Vagina (tissue), 2 donors: ENCODE measurements at places on chromosomes 1 and 21.

DNA sequence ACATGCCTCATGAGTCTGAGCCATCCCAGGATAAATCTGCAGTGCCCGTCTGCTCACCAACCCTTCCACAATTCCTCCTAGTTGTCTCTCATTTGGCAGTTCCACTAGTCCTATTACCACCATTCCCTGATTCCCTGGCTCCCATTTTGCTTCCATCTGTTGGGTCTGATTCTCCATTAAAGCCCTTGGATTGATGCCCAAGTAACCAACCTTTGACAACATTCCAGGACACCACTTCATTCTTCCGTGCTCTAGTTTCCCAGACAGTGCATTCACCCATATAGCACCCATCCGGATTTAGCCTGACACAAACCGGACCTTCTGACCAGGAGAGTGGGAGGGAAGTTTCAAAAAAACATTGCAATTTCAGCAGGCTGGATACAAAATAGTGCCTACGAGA is 189.4 kb upstream of the PALMD start:
- no peak for DNase-seq

- no peak for DNase-seq
Measured at GRCh38 chr1:107479865-107480350, 339.1 kb downstream of the NTNG1 start.

DNA sequence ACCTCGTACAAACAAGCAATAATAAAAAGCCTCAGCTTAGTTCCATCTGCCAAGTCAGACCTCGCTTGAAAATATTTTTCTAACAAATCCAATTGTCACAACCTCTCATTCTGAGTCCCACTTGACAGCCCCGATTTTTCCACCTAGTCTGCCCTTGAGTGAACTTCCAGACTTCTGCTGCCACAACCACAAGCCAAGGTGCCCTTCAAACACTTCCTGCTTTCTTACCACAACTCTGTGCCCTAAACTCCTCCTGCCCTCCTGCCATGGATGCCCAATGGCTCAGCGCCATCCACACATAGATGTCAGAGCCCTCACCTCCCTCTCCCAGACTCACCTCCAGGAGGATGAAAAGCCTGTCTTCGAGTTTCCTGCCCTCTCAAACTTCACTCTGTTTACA is 3.9 kb downstream of the TMPRSS2 start:
- DNase-seq: no peak

DNA sequence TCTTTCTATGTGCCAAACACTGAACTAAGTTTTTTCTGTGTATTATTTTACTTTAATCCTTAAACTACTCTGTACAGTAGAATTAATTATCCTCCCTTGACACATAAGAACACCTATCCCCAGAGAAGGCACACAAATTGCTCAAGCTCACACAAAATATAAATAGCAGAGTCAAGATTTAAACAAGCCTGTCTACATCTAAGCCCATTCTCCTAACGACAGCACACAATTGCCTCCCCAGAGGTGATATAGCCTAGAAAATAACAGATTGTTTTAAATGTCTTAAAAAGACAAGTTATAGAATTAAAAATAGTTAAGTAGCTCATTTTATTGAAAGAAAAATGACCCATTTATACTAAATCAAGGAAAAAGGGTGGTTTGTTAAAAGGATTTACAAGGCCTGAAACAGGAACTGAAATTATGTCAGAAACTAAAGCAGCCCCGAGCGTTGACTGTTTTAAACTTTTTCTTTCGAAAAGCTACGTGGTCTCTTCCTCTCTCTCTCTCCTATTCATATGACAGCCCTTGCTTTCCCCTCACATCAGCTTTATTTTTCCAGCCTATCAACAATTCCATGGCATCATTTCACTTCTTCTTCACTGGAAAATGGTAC is 30.5 kb downstream of the TNFSF18 start:
- DNase-seq: no peak

- DNase-seq: no peak
Measured at GRCh38 chr21:36765229-36765628, 66.3 kb downstream of the SIM2 start.

DNA sequence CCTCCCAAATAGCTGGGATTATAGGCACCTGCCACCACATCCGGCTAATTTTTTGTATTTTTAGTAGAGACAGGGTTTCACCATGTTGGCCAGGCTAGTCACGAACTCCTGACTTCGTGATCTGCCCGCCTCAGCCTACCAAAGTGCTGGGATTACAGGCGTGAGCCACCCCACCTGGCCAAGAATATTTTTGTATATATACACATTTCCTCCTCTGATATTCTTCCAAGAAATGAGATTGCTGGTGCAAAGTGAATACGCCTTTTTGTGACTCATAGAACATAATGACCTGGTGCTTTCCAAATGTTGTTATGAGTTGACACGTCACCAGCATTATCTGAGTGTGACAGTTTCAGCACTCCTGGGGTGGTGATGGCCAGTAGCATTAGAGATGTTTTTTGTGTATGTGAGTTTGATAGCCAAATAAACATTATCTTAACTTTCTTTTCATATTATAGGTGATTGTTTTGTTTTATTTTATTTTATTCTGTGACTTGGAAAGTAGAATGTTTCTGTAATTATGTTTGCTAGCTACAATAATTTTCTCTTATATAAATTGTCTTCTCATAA is 54.9 kb downstream of the KCNK1 start:
- no peak for DNase-seq

GRCh38 chr1:29820401-29820800 is 584.1 kb downstream of the PTPRU start:
- peak; percentile 10 for DNase-seq

DNA sequence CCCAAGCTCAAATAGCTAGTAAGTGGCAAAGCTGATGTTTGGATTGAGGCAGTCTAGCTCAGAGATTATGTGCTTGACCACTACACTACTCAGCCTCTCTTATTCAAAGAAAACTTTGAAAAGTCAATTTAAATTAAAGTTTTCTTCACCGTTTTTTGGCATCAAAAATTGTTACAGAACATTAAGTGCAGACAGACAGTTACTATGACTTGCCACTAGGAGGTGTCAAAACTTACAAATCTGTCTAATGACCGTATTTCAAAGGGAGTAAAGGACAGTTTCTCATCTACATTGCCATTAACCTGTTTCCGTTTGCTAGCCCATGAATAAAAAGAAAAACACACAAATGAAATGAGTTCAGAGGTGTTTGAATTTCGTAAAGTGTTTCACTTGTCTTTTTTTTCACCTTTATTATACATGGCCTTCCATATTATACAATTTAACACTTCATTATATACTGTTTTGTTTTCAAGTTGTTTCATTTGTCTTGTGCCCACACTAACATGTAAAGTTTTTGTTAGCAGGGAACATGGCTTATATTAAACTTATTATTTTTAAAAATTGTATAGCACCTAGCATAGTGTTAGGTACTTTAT is 57.4 kb upstream of the MTF2 start:
- no peak for DNase-seq

DNA sequence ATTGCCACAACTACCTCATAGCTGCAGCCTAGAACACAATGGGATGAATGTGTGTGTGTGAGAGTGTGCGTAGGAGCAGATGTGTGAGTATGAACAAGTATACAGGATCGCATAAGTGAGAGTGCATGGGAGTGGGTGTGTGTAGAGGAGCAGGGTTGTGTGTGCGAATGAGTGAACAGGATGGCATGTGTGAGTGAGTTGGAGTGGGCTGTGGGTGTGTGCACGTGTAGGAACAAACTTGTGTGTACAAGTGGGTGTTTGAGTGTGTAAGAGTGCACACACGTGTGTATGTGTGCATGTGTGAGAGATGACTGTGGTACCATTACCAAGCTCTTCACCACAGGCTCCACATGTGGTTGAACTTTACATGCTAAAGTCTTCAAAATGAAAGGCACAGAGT is 175.4 kb upstream of the EDN2 start:
- DNase-seq: no peak

- no peak for DNase-seq
Measured at GRCh38 chr1:231242516-231243198, 1.6 kb downstream of the GNPAT start.

GRCh38 chr1:51215169-51215568 is 20.9 kb upstream of the RNF11 start:
- DNase-seq: no peak

GRCh38 chr21:45916011-45916840 is 65.3 kb upstream of the COL6A1 start:
- no peak for DNase-seq

DNA sequence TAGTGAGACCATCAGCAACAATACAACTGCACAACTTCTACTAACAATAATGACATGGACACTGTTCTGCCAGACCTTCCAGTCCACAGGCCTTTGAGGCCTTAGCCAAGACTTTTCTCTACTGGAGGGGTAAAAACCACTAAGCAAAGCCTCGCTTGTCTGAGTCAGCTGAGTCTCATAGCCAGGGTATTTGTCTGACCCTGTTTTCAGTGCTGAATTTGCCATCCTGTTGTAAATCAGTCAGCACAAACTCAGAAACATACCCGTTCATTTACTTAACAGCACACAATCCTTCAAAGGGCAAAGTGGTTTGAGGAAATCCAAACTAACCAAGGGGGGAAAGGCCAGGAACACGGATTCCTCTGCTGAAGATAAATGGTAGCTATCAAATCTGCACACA is 537.8 kb downstream of the SMYD3 start:
- DNase-seq: no peak

DNA sequence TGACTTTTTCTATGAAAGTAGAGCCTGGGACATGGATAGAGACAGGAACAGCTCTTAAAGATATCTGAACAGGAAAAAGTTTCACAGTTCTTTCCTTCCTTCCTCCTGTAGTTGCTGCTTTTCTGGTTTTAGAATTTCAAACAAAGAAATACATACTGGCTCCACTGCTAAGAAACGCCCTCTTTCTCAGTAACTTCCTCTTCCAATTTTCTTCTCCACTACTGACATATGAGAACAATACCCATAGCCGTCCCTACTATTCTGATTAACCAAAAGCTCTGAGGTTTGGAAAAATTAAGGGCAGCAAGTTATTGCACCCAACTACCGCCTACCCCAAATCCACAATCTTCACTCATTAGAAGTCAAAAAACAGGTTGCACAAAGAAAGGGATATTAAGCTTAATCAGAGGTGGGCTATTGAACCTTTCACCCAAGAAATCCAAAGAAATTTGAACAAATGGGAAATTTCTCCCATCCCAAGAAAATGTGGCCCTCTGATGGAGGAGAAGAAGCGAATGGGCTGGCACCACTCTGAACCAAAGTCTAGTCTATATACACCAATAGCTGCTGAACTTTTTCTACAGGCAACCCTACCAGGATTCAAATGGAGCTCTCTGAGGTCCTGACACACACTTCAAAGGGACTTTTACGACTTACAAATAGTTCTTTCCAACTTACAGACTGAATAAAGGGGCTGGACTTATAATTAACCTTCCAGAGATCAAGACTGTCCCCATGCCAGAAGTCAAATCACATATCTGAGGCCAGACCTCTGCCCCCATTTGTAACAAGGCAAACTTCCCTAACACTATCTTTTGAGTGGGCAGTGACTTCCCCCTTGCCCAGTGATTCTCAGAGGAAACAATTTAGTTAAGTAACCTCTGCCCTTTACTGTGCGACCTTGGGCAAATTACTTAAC is 1.7 kb downstream of the WASF2 start:
- DNase-seq: no peak

DNA sequence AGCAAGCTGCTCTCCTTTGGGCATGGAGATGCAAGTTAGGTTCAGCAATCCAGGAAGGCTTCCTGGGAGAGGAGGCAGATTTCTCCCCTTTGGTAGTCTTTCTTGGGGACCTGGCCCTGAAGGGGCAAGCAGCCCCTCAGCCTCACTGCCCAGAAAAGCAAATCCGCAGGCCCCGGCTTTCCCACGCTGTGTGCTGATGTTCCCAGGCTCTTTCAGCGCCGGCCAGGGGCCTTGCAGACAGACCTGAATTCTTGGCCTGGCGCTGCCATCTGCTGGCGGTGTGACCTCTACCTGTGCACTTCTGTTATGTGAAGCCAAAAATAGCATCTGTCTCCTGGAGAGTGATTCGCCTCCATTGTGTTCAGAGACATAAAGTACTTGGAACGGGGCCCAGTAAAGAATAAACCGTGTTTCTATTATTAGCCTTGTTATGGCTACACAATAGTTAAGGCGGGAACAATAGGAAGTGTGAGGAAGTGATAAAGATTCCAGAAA is 64.8 kb downstream of the ALPL start:
- no peak for DNase-seq

GRCh38 chr1:221772117-221772516 is 30.2 kb upstream of the DUSP10 start:
- DNase-seq: no peak

DNA sequence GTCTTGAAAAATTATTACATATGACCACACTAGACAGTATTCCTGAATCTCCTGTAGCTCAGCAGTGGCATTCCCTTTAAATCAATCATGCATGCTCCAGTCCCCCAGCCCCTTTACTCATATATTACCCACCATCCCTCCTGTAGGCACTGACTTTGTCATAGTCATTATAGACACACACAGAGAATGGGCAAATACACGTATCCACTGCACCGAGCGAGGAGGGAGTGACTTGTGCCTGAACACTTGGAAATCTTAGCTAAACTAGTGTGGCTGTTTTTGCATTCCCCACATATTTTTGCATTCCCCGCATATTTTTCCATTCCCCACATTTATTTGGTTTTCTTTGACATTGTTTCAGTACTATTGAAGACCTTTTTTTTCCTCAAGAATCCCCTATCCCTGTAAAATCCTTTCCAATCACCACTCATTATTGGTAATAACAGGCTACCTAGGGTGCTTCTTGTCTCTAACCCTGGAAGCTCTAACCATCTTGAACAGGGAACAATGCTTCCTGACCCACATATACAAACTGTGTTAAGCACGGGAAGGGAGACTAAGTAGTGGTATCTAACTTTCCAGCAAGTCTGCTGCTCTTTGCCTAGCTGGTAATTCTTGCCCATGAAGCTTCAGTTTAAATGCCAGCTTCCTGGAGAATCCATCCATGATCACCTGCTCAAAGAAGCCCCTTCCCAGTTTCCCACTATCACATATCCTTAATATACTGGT is 534.4 kb upstream of the CAMK1G start:
- DNase-seq: no peak

- no peak for DNase-seq
Measured at GRCh38 chr1:247296599-247297180, 35.0 kb downstream of the ZNF496 start.

- DNase-seq: no peak
Measured at GRCh38 chr21:35111321-35111930, 62.3 kb upstream of the RUNX1 start.

GRCh38 chr1:94068096-94068998 is 52.6 kb downstream of the ABCA4 start:
- no peak for DNase-seq

DNA sequence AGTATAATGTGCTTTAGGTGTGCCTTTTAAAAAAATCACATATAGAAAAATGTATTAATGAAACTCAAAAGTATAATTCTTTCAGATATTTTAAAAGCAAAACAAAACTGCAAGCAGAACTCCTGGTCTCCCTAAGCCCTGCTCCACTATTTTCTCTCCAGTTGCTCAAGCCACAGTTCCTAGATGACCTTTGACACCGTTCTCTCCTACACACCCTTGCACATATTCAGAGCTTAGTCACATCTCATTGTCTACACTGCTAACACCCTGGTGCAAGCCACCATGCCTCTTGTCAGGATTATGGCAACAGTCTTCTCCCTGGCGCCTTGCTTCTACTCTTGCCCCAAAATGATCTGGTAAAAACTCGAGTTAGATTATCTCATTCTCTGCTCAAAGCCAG is 50.2 kb upstream of the ROR1 start:
- no peak for DNase-seq
